ENCODE measurements at places on chromosomes 2 and 18.

GRCh38 chr2:191295088-191295487, 49.9 kb downstream of the MYO1B start:
- DNase-seq: no peak

GRCh38 chr18:35956226-35956625, 16.3 kb upstream of the RMP24 start:
- DNase-seq: no peak

- DNase-seq: no peak
Measured at GRCh38 chr2:120589771-120590608, 145.7 kb upstream of the GLI2 start.

GRCh38 chr2:205232086-205232485, 450.2 kb upstream of the NRP2 start:
- DNase-seq: no peak

DNA sequence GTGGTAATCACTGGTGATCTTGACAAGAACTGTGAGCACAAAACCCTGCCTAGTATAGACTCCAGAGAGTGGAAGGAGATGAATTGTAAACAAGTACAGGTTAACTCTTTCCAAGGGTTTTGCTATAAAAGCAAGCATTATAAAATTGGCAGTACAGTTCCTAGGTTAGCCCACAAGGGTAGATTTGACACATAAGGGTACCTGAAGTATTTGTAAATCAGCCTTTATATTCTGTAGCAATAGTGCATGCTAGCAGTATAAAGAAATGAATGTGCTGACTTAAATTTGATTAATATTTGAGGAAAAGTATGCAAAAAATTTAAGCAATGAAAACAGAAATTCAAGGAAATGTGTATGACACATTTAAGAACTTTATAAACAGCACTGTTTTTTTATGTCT, 42.4 kb downstream of the SP3 start:
- no peak for DNase-seq

- no peak for DNase-seq
Measured at GRCh38 chr2:200736646-200737274, 75.0 kb upstream of the BZW1 start.

DNA sequence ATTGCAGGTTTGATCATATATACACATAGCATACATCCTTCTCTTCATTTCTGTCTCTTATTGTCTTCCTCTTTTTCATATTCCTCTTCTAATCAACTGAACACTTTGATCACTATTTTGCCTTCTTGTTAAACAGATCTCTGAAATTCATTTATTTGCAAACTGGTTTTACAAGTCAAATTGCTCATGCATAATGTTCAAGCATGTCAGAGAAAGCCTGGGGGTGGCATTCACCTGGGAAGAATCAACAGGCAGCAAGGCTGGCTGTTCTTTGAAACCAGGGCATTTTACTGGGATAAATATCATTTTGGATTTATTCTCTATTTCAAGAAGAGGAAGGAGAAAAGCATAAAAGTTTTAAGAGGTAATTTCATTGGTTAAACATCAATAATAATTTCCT, 66.9 kb upstream of the LRATD1 start:
- DNase-seq: no peak

GRCh38 chr2:142874293-142874814, 3.1 kb upstream of the KYNU start:
- no peak for DNase-seq

DNA sequence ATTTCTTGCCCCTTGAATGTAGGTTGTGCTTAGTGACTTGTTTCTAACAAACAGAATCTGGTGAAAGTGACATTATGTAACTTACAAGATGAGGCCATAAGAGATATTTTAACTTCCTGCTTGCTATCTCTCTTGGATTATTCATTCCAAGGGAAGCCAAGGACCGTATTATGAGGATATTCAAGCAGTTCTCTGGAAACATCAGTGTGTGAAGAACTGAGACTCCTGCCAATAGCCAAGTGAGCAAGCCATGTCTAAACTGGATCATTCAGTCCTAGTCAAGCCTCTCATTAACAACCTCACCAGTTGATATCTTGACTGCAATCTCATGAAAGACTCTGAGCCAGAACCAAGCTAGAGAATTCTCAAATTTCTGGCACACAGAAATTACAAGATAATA, 765.1 kb upstream of the SLC8A1 start:
- no peak for DNase-seq

DNA sequence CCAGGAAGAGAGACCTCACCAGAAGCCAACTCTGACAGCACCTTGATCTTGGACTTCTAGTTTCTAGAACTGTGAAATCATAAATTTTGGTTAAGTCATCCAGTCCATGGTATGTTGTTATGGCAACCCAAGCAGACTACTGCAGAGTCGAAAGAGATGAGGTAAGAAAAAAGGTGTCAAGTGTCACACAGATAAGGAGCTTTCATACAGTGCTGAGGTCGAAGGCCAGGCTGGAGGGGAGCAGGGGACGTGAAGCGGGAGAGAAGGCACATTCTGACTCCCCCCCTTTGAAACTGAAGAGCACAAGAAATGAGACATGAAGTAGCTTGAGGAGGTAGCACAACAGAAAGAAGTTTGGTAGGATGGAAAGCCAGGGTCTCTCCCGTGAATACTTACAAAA, 110.4 kb downstream of the ALK start:
- DNase-seq: no peak

DNA sequence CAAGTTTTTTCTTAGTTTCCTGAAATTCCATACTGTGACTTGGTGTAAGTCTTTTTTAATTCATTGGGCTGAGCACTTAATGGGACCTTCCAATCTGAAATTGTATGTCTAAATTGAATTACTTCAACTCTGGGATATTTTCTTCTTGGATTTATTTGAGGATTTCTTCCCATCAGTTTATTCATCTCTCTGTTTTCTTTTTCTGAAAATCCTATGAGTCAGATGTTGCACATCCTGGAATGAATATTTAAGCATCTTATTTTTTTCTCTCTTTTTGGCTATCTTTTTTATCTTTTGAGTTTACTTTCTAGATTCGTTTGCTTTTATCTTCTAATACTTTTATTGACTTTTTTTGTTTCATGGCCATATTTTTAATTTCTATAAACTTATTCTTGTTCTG, 55.4 kb upstream of the ACYP2 start:
- no peak for DNase-seq

GRCh38 chr2:165911231-165911630, 42.3 kb downstream of the TTC21B start:
- no peak for DNase-seq

DNA sequence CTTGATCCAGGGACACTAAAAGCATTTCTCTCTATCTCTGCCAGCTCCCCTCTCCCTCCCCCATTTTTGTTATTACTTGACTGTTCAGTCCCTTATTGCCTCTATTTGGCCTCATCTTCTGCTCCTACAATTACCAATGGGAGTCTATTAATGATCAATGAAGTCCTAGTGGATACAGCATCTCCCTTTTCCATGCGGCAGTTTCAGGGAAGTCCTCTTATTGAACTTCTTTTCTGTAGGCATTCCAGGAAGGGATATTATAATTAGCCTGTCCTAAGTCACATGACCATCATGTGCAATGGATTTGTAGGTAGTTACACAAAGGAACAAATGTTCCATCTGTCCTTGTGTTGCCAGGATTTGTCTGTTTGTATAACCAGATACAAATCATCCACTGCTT, 495.1 kb upstream of the CNTNAP5 start:
- no peak for DNase-seq

GRCh38 chr2:3021720-3022119, 355.9 kb downstream of the EIPR1 start:
- no peak for DNase-seq

GRCh38 chr2:68734176-68734575, 435 bp upstream of the ARHGAP25 start:
- DNase-seq: no peak

DNA sequence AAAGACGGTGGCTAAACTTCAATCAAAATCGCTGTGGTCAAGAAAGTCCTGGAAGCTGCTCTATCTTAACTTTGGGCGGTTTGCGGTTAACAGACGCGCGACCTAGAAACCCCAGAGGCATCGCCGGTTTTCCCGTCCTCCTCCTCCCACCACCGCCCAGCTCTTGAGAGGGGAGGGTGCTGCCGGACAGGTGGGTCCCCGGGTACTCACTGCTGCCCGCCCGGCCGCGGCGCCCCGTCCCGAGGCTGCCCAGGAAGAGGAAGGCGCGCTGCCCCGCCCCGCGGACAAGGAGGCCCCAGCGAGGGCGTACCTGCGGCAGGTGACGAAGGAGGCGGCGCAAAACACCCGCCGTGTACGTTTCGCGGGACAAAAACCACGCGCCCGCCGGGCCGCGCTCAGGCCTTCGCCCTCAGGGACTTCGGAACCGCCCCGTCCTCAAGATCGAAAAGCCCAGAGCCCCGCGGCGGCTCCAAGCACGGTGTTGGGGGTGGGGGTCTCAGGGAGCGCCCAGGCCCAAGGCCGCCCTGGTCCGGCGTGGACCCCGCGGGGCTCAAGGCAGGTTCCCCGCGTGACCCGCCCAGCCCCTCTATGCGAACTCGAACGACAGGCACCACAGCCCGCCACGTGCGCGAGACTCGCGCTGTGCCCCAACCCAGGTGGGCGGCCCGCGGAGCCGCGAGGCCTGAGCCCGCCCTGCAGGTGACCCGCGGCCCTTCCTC, at the start of gene SH3YL1:
Gene SH3YL1 (minus strand): TSS at position 259 of the 719 bp plus-strand sequence. CDS start 48 bp downstream, at position 211.
- DNase-seq: peak; percentile 24

DNA sequence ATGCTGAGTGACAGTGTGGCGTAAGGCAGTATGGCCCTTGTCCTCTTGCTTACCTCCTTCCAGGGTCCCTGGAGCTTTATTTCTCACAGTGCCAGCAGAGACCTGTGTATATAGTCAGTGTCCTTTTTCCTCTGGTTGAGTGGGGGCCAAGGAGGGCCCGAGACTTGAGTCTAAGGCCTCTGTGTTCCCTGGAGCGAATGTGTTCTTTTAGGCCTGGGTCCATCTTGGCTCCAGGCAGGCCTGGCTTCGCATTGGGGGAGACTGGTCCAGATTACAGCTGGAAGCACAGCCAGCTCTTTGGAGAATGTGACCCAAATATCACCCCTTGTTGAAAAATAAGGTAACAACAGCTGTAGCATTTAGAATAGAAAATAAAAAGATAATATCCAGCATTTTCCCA, 5.0 kb downstream of the VAMP5 start:
- DNase-seq: no peak

DNA sequence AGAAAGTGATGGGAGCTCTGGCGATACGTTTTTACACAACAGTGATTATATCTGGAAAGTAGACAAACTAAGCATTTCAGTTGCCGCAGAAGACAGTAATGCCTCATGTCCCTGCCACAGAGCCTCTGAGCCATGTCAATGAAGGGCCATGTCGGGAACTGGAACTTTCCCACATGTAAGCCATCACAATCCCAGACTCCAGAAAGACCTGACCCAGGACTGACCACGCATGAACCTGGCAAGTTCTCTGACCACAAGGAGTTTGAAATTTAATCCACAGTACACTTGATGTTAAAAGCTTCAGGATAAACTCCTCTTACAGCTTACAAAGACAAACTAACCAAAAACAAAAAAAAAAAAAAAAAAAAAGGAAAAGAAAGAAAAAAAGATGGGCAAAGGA, 267.3 kb downstream of the SLC8A1 start:
- DNase-seq: no peak

GRCh38 chr2:101428422-101429176, 41.3 kb upstream of the CREG2 start:
- no peak for DNase-seq

DNA sequence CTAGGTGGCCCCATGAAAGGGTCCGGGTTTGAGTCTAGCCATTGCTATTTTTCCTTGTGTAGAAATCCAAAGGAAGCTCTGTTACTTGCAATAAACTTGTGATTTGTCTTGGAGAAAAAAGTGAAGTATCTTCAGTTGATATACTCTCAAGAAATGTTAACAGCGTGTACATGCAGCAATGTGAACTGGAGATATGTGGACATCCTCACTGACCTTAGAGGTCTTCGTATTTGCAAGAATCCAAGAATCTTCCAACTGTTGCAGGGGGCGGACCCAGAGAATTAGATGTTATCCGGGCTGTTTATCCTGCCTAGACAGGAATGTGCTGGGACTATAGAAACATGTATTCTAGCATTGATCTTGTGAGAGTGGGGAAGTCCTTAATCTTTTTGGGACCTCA, 187.6 kb downstream of the KCNS3 start:
- no peak for DNase-seq

DNA sequence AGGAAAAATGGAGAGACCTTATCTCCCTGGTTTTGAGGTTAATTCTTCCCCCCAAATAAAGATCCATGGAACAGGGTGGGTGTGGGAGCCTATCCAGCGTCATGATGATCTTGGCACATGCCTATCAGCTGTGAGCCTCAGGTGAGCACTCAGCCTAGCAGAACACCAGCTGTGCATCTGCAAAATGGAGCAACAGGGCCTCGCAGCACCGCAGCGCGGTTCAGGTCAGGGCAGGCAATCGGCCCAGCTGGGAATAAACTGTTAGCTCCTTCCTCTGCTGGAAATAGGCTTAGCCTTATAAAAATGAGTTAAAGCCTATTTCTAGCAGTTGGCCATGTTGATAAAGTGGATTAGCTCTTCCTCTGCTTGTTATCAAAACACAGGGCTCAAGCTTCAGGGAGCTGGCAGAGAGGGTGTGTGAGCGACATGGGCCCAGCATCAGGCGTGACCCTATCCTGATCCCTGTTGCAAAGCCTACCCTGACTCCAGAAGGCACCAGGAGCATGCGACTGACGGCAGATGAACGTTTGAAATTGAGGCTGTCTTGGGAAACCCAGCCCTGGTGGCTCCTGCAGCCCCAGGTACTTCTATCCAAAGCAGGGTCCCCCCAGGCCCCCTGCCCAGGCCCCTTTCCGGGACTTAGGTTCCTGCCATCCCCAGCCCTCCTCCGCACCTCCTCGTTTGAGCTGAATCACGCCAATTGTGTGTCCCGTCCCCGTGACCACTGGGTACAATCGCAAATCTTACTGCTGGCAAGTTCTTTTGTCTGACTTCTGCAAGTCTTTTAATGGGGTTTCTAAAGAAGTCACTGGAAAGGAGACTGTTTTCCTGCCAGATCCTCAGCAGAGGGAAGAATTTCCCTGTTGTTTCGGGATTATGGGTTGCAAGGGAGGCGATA, 35.4 kb downstream of the ARHGEF4 start:
- no peak for DNase-seq

DNA sequence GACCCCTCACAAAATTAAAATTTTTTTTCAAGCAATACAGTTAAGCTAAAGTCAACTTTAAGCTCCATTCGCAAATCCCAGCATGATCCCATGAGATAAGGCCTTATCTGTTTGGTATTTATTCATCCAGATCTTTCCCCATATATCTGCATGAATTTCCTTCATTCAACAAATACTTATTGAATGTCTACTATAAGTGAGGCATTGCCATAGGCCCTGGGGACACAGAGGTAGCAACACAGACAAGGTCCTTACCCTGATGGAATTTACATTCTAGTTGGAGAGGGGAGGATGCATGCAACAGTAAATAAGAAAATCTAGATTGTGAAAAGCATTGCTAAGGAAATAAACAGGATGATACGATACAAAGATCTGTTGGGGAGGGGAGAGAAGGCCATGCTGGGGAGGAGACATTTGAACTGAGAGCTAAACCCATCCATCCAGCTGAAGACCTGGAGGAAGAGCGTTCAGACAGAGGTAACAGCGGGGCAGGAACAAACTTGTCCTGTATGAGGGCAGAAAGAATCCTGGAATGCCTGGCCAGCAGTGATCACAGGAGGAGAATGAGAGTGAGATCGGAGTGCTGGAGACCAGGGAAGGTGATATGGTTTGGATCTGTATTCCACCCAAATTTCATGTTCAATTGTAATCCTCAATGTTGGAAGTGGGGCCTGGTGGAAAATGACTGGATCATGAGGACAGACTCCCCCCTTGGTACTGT, 71.6 kb downstream of the SDC1 start:
- DNase-seq: no peak

- DNase-seq: no peak
Measured at GRCh38 chr2:236883819-236884218, 201.9 kb upstream of the COPS8 start.

- DNase-seq: no peak
Measured at GRCh38 chr2:226772389-226773179, 27.0 kb downstream of the IRS1 start.

All from stimulated activated CD4-positive, alpha-beta T cell treated with anti-CD3 and anti-CD28 coated beads, Interleukin-1b, Interleukin-23, amount 100 ng/mL, for 24 hours (primary cell).